ENCODE measurements at places on chromosomes 5 and 9.

DNA sequence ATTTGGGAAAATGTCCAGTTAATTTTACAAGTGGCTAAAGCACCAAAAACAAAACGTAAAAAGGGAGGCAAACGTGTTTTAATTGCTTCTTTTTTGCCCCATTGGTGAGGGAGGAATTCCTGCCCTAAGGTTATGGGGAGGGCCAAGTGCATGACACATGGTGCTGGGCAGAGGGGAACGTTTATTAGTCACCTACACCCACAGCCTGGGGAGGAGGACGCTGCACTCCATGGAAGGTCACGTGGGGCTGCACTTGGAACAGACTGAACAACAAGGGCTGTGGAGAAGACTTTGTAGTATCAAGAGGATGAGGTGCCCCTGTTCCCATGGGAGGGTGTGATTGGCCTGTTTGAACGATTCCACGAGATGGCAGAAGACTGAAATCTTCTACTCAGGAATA is 13.7 kb upstream of the ADAMTS16 start:
- no peak for DNase-seq

- no peak for DNase-seq
Observed at GRCh38 chr5:126055348-126055729, 367.9 kb upstream of the GRAMD2B start.

DNA sequence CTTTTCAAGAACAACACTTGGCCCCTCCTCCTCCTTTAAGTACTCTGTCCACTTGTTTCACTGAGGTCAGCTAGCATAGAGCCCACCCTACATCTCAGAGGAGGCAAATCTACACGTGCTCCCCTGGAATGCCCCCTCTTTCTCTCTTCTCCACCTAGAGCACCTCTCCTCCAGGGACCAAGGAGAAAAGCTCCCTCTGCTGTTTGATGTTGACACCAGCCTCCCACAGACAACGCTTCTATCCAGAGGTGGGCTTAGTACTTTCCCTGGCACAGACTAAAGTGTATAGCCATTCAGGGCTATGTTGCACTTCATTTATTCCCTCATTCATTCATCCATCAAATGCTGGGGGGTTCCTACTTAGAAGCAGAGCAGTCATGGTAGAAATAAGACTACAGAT is 68.2 kb upstream of the TAF1L start:
- peak; percentile 11 for DNase-seq

DNA sequence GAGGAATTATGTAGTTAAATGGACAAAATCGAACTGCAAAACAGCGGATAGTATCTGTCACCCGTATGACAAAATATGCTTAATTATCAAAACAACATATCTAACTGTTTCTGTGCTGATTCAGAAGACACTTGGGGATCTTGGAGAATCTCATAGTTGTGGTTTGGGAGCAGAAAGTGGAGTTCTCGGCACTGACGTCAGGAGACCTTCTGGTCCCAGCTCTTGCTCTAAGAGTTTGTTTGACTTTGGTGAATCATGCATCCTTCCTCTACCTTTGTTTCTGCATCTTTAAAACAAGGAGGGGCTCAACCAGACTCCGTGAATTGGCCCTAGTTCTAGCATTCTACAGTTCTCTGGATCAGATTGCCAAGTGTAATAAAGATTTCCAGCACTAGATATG is 37.0 kb upstream of the TAF1L start:
- DNase-seq: no peak

- DNase-seq: no peak
Observed at GRCh38 chr5:155605920-155606319, 592.4 kb downstream of the KIF4B start.

GRCh38 chr5:179495906-179496455 is 54.4 kb upstream of the RUFY1 start:
- DNase-seq: no peak

GRCh38 chr5:38286002-38286401 is 27.6 kb downstream of the EGFLAM start:
- no peak for DNase-seq

DNA sequence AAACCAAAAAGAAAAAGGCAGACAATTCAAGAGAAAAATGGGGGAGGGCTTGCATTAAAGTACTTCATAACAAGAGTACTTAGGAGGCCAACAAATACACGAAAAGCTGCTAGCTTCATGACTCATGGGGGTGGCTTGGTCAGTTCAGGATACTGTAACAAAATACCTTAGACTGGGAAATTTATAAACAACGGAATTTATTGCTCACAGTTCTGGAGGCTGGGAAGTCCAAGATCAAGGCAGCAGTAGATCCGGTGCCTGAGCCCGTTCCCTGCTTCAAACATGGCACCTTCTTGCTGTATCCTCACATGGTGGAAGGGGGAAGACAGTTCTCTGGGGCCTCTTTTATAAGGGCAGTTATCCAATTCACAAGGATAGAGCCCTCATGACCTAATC is 111.4 kb downstream of the C9orf50 start:
- DNase-seq: no peak

DNA sequence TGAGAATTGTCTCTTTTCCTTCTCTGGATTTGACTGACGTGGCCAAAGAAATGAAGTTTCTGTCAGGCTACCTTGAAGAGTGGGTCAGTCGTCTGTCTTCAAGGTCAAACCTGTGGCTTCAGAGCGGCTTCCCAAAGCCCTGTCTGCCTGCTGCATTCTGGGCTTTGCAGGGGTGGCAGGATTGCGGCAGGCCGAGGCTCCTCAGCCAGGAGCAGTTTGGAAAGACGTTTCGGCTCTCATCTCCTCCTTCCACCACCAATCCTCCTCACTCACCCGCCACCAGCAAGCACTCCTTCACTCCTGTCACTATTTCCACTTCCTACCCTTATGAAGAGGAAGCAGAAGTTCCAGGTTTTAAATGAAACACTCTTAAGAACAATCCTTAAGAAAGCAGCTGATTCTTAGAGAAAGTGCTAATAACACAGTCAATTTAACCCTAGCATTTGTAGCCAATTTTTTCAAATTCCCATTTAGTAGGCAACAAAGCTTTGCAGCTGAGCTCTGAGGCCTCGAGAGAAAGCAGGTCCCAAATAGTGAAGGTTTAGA is 351.7 kb downstream of the ZNF608 start:
- no peak for DNase-seq

GRCh38 chr5:113179156-113179555 is 202.6 kb downstream of the DCP2 start:
- no peak for DNase-seq

DNA sequence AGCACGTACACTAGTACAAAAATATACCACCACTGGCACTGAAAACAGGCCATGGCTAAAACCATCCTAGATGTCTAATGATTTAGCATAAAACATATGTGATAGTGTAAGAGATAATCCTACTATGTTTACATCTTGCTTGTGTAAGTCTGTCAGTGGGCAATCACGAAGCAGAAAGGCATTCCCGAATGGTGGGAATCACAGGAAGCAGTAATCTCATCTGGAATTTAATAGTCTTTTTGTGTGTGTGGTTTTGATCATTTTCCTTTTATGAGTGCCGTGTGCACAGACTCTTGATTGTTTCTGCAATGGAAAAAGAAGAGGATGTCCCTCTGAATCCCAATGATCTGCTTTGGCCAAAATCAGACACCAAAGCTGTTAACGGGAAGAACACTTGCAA is 200.5 kb downstream of the EBF1 start:
- no peak for DNase-seq

- DNase-seq: no peak
Observed at GRCh38 chr5:168611165-168611564, 32.0 kb upstream of the PANK3 start.

DNA sequence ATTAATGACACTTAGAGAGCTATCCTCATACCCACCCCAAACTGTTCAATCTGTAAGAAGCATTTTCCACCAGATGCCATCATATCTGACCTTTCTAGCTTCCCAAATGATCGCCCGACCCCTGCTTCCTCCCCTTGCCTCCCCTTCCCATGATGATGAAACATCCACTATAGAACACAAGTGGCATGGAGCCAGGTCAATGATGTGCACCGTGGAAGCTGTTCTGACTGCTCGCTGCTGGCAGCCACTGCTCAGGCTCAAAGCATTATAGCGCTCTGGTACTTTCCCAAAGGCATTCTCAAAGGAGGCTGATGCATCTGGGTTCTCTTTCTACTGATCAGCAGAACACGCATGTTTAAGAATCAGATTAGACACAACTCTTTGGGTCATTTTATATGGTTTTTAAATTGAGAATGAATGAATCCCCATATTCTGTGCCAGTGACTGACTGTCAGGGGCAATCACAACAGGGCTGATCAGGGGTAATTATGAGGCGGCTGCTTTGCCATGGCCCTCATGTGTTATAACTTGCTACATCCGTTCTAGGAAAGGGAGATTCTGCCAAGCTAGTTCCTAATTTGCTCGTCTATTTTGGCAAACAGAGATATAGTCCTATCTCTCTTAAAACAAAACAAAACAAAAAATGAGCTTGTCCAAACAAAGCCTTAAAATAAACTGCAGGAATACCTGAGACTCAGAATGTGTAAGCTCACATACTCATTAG is 343.7 kb downstream of the ENC1 start:
- no peak for DNase-seq

- no peak for DNase-seq
Observed at GRCh38 chr9:92747459-92748232, 17.0 kb downstream of the BICD2 start.

- no peak for DNase-seq
Observed at GRCh38 chr5:178192244-178192643, 5.1 kb upstream of the GMCL2 start.

Measured in iPS DF 6.9 (cell line).